NCI-H524 treated with DMSO at 0.1 percent for 48 hours (cell line): ENCODE measurements at places on chromosomes 13 and 19.

GRCh38 chr13:53023246-53023645 is 5.4 kb upstream of the OLFM4 start:
- no peak for DNase-seq

GRCh38 chr13:23656637-23657371 is 86.6 kb downstream of the TNFRSF19 start:
- DNase-seq: peak; percentile 98

- no peak for DNase-seq
Measured at GRCh38 chr13:82688400-82688994, 1193.8 kb downstream of the SLITRK1 start.

GRCh38 chr19:57465680-57466381 is 8.9 kb upstream of the VN1R1 start:
- DNase-seq: no peak

- peak; percentile 70 for DNase-seq
Measured at GRCh38 chr19:11035441-11036377, 53.6 kb upstream of the LDLR start.

DNA sequence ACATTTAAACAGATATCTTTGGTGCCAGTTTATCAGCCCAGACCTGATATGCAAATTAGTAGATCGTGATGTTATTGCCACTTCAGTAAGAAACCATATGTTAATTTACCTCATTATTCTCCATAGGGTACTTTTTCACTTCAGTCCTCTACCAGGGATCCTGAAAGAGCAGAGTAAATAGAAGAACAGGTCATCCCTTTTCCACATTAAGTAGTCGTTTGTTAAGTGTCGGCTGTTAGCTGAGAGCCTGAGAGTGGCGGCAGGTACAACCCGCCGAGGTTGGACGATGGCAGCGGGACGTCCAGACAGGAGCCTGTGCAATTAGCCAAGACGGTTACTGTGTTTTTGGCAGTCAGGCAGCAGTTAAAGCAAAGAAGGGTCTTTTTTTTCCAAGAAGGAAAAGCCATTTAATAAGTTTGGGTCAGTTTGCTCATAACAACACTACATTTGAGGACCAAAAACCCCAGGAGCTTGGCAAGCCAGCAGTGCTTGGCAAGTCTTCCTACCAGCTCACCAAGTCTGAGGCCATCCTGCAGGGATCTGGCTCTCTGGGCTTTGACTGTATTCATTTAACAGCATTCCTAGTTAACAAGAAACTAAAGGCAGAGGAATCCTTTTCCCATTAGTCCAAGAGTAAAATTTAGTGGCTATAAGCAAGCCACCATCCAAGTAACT is 231.8 kb downstream of the SHISA2 start:
- peak; percentile 41 for DNase-seq

- no peak for DNase-seq
Measured at GRCh38 chr19:30535011-30535410, 162.8 kb downstream of the ZNF536 start.

- no peak for DNase-seq
Measured at GRCh38 chr19:7692417-7693088, 9.4 kb downstream of the FCER2 start.

- DNase-seq: peak; percentile 25
Measured at GRCh38 chr19:53792721-53793433, 31.2 kb downstream of the NLRP12 start.

DNA sequence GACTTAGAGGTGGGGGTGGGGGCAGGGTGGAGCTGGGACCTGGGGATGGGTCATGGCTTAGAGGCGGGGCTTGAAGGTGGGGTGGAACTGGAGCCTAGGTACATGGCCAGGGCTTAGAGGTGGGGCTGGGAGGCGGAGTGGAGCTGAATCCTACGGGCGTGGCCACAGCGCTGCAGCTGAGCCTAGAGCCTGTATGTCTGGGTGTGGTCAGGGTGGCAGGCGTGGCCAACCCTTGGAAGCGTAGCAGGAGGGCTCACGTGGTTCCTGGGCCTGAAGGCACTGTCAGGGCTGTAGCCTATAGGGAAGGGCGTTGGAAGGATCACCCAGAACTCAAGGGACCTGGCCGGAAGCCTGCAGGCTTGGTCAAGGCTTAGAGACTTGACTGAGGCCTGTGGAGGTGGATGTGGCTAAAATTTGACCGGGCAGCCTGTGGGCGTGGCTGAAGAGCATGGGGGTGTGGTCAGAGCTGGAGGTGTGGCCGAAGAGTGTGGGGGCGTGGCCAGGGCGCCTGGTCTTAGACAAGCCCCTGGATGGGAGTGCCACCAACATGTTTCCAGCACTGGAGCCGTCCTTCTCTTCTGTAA is 24.3 kb downstream of the COLGALT1 start:
- no peak for DNase-seq
